Kasumi-1 (cell line): ENCODE measurements at places on chromosomes 3 and 15.

GRCh38 chr15:92810418-92811138 lies 89.5 kb upstream of the CHD2 start:
- peak; percentile 90 for DNase-seq

DNA sequence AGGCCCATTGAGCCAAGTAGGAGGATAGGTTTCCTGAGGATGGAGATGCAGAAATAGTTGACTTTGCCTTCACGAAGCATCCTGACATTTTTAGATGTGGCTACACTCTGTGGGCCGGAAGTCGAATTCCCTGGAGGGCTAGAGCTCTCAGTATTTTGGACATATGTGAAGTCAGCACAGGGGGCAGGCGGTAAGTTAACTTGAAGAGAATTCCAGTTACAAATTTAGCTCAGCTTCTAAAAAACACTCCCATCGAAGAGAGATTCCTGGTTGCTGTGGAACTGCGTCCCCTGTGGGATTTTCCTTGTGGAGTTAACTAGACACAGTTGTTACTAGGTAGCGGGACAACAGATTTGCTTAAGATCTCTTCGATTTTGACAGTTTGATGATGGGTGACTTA lies 161.9 kb upstream of the RGMA start:
- no peak for DNase-seq

DNA sequence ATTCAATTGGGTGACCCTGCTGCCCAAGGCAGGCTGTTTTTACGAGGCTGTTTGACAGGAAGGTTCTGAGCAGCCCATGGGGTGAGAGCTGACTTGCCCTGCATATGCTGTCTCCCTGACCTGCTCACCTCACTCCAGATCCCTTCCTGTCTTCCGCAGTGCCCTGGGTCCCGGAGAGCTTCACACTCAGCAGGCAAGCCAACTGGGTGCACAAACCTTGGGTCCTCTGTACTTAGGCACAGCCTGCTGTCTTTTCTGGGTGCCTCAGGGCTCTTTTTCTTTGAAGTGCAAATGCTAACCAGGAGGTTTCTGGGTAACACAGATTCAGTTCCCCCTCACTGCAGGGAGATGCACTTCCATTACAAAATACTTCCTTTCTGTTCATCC lies 32.8 kb downstream of the ZXDC start:
- no peak for DNase-seq

GRCh38 chr3:67377299-67377698 lies 277.1 kb downstream of the SUCLG2 start:
- DNase-seq, result no peak

GRCh38 chr3:99878005-99878404 lies 60.3 kb downstream of the CMSS1 start:
- DNase-seq, result no peak

GRCh38 chr15:93019090-93019489 lies 69.9 kb downstream of the RGMA start:
- DNase-seq, result no peak

DNA sequence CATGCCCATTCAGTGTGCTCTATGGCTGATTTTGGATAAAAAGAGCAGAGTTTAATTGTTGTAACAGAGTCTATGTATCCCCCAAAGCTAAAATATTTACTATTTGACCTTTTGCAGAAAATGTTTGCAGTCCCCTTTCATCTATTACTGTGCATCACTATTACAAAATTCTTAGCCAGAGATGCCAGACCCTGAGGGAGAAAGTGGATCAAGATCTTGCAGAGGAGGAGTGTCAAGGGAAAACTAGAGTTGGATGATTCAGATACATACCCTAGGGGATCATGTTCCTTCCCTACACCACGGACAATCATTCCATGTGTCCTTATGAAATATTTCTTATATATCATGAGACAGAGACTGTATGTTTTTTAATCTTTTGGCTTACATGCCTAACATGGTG lies 68.6 kb upstream of the TPRG1 start:
- no peak for DNase-seq

GRCh38 chr3:187025656-187026316 lies 95.5 kb downstream of the ST6GAL1 start:
- DNase-seq, result no peak

- DNase-seq, result no peak
These were observed 6.4 kb downstream of the PSTPIP1 start for GRCh38 chr15:77001351-77001750.

GRCh38 chr3:134795746-134796280 lies 753 bp downstream of the EPHB1 start:
- DNase-seq, result no peak

DNA sequence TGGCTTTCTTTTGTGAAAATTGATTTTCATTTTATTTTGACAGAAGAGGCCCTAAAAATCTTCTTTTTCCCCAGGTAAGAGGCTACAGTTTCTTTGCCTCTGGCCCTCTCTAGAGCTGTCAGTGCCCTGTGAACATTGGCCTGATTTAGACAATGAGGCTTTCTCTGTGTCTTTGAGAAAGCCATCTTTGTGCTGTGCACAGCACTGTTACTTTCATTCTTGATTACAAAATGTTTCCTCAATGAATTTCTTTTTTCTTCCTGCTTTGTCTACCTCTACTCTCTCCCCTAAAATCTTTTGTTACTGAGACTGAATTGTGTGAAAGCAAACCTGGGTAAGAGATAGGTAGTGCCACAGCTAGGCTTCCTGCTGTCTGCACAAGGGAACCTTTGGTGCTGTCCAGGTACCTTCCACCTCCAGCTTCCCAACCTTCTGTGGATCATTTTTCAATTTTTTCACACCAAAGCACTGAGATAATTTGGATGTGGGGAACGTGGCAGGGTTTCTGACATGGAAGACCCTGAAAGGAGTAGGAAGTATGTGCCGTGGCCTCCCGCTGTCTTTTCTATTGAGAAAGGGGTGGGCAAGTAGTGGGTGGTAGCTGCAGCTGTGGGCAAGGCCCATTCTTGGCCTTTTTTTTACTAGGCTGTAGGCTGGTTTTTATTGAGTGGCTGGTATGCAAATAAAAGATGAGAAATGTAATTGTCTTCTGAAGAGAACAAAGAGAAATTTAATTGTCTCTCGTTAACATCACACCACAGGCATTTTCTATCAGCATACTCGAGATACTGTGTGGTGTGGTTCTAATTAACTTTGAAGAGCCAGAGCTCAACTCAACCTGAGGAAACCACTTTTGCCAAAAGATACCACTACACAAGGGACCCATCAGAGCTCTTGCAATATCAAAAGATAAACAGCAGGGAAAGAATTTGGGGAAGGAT lies 21.0 kb downstream of the RAB8B start:
- DNase-seq, result no peak

- no peak for DNase-seq
These were observed 36.5 kb upstream of the CBLB start for GRCh38 chr3:105905328-105905727.

- peak; percentile 79 for DNase-seq
These were observed 4.6 kb upstream of the TBL1XR1 start for GRCh38 chr3:177201700-177202397.

- no peak for DNase-seq
These were observed 58.4 kb downstream of the SLC12A8 start for GRCh38 chr3:125154110-125154509.

DNA sequence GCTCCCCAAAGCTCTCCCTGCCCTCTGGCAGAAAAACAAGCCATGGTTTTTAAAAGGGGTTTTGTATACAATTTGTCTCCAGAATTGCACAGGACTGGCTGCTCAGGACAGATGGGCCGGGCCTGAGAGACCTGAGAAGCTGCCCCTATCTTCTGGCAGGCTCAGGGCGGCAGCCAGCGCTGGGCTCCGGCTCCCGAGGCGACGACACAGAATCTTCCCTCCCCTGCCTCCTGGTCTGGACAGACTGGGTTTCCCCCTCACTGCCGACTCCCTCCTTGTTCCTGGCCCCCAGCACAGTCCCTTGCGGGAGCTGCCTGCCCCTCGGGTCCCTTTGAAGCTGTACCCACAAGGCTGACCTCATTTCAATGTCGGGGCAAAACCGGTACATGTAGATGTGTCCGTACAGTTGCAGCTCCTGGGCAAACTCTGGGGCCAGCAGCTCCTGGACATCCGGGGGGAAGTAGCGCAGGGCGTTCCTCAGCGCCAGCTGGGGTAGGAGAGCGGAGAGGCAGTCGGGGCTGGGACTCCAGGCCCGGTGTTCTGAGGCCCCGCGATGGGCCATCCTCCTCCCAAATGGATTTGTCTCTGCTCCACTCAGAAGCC lies 7.2 kb downstream of the UROC1 start:
- DNase-seq, result no peak

- DNase-seq, result no peak
These were observed 151.2 kb downstream of the OPA1 start for GRCh38 chr3:193744048-193744821.

- no peak for DNase-seq
These were observed 249.7 kb downstream of the ADAMTS17 start for GRCh38 chr15:100092034-100092433.

DNA sequence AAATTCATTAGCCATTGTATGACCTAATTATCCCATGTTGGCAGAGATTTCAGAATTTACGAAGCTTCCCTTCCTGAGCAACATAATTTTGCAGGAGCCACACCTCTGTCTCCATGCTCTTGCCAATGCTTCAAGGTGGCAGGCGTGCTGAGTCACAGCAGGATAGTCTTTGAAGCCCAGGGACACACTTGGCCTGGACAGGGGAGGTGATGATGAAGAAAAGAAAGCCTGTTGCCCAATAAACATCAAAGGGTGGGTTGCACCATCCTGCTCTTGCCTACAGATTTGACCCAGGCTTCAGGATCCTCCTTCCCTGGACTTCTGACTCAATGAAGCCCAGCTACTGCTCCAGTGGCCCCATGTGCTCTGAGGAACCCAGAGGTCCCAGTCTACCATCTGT lies 117.1 kb downstream of the MINAR1 start:
- DNase-seq, result no peak

GRCh38 chr3:122857019-122857418 lies 62.1 kb downstream of the SLC49A4 start:
- DNase-seq, result no peak

DNA sequence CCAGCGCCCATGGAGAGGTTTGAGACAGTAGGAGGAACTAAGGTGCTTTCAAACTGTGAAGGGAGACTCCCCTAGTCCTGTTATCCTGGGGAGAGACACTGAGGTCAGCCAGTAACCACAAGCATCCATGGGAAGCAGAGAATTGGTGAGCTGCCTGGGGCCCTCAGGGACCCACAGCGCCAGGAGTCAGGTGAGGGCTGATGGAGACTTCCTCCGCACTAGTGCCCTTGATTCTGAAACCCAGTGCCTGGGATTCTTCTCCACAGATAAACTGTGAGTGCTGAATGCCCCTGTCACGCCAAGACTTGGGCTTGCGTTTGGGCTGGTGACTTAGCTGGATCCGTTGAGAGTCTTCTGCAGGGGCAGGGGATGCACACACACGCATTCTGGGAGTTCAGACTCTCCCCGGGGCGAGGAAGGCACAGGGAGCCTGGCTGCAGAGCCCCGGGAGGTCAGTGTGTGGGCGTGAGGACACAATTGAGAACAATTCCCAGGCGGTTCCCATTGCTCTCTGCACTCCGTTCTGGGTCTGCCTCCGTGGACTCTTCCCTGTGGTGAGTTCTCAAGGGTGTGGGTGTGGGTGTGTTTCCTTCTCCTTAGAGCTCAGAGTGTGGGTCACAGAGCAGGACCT lies 37.9 kb upstream of the SLCO2A1 start:
- no peak for DNase-seq

GRCh38 chr3:65568497-65568896 lies 470.2 kb downstream of the MAGI1 start:
- DNase-seq, result no peak

DNA sequence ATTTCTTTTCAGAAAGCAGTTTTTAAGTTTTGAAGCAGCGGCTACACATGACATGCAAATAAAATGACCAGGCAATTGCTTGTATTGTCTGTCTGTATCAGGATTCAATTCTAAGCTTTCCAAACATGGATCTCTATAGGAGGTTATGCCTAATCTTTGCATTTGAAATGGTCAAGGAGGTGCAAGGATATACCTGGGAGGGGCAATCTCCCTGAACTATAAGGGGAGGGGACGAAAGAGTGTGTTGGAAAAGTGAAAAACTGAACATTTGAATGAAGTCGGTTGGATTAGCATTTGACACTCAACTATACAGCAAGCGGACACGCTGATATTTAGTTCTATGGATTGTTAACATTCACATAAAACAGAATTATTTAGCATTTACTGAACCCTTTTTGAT lies 11.7 kb downstream of the ROBO2 start:
- no peak for DNase-seq

- DNase-seq, result no peak
These were observed 28.8 kb upstream of the KLF13 start for GRCh38 chr15:31297575-31298456.

GRCh38 chr15:77546050-77546501 lies 86.6 kb downstream of the LINGO1 start:
- DNase-seq, result no peak

DNA sequence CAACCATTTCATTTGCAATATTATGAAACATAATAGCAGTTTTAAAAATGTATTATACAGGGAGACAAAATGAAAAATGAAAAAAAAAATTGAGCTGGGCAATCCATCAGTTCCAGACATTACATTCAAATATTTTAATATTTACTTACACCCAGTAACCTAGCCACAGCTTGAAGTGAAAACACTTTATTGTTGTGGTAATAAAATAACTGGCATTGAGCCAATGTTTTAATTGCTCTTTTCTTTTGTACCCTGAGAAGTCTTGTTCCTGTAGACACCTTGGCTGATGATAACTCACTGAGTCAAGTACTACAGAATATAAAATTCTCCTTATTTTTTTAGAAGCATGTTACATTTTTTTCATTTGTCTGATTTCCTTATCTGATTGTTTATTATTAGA lies 180.6 kb downstream of the ROBO1 start:
- DNase-seq, result no peak

DNA sequence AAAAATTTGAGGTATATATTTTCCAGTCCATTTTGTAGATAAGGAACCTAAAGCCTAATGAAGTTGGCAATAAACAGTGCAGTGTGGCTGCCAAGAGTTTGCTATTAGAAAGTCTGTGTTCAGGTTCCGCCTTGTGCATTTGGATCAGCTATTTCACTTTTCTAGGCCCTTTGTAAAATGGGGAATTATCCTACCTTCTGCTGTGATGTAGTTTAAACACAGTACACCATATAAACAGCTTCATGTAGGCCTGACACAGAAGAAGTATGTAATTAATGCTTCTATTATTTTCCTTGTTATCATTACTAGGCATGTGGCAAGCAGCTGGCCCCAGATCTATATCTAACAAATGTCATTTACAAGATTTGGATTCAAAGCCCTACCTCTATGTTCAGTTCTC lies 456.3 kb downstream of the GABRG3 start:
- no peak for DNase-seq

DNA sequence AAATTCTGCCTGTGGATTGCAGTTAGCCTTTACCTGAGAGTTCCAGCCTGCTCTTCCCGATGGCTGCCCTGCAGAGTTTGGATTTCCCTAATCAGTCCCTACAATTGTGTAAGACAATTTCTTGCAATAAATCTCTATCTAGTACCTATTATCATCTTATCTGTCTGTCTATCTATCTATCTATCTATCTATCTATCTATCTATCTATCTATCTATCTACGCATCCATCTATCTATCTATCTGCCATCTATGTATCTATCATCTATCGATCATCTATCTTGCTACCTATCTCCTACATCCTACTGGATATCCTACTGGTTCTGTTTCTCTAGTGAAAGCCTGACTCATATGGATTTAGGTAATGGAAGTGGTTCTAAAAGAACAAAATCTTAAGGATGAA lies 30.4 kb upstream of the XCR1 start:
- no peak for DNase-seq
